Karpas-422 (cell line): ENCODE measurements at places on chromosomes 2 and 18.
A peak's percentile ranks its signal among the peaks of the same experiment; 100 is the strongest.

DNA sequence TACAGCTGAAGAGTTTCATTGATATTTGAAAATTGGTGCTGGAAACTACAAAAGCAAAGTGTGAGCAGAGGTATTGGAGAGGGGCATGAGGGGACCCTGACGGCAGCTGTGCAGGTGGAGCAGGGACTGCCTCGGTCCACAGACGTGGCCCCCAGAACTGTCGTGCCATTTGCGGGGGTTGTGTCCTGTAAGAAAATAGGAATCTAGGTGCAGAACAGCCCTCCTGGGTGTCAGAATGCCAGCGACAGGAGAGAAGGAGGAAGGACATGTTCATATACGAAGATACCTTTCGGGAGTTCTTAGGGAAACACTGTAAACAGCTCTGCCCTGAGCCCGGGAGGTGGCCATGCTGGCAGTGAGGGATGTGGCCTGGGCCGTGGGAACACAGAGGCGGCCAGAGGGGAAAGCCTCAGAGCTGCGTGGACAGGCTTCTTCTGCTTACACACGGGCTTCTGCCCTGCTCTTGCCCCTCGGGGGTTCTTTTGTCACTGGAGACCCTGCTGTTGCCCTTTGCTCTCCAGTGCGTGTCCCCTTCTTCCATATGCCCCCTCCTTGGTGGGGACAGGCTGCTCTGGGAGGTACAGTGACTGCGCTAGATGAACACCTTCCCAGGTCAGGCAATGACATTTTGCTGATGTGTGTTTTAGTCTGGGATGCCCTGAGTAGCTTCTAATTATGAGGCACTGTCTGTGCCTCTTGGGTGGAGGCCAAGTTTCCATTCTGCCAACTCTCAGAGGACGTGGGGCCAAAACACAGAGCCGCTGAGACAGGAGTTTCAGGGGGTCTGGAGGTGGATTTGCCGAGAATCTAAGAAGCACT, 81.9 kb upstream of the TXNDC2 start:
- no peak for DNase-seq

- DNase-seq: no peak
Measured at GRCh38 chr18:75544496-75544895, 117.0 kb upstream of the SMIM21 start.

- no peak for DNase-seq
Measured at GRCh38 chr2:112629224-112629623, 16.5 kb upstream of the SLC20A1 start.

GRCh38 chr2:102753563-102754159, 8.2 kb upstream of the TMEM182 start:
- DNase-seq: peak; percentile 84

DNA sequence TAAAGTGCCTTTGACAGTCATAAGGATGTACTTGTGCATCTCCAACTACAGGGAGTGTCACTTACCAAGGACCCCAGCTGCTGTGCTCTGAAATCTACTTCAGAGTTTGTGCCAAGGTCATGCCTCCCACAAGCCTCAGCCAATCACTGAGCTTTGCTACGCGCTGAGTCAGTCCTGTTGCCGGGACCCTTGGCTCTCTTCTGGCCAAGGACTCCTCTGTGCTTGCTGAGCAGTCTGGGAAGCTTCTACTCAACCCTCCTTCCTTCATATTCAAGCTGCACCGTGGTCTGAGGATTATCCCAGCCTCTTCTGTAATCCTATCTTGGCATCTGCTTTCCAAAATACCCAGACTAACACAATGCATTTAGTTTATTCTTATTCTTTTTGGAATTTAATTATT, 398.9 kb upstream of the FANCL start:
- DNase-seq: no peak

GRCh38 chr2:10321622-10322021, 18.9 kb downstream of the HPCAL1 start:
- no peak for DNase-seq

- no peak for DNase-seq
Measured at GRCh38 chr18:46301081-46301480, 196.9 kb downstream of the HAUS1 start.

DNA sequence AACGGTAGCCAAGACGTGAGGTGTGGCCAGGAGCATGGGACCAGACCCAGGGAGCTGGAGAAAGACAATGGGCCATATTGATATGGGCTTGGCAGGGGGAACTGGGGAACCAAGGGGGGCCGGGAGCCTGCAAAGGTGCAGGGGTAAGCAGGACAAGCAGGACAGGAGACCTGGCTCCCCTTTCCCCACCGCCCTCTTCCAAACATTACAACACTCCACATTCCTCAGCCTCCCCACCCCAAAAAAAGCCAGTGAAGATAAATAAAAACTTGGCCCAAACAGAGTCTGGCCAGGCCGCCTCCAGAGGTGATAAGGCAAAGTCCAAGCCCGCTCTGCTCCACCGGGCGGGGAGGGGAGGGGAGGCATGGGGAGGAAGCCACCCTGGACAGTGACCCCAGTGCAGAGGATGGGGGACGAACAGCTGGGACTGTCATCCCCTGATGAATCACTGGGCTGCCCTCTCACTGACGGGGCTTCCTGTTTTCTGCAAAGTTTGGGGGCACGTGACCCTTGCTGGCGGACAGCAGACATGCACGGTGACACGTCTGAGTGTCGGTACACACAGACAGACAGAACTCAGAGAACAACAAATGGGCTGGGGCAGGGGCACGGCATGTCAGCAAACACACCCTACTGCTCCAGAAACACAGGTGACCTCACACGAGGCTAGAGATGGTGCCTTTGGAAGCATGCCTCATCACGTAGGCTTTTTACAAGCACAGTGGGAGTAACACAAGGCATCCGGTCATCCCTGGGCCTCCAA, 100.2 kb downstream of the TNS1 start:
- DNase-seq: no peak

DNA sequence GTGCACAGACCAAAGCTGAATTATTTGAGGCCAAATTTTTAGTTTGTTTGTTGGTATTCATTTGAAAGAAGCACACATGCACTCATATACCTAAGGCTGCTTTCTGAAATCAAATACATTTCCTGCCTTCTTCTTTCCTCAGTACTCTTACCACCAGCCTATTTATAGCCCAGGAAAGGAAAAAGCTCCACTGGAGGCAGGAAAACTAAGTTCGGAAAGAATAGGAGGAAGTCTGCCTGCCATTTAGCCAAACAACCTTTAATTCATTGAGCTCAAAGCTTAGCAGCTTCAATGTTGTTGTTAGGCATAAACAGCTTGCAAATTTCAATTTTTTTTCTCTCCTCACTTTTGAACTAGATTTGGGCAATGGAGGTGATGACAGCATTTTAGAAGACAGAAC, 40.4 kb upstream of the RASGRP3 start:
- no peak for DNase-seq

DNA sequence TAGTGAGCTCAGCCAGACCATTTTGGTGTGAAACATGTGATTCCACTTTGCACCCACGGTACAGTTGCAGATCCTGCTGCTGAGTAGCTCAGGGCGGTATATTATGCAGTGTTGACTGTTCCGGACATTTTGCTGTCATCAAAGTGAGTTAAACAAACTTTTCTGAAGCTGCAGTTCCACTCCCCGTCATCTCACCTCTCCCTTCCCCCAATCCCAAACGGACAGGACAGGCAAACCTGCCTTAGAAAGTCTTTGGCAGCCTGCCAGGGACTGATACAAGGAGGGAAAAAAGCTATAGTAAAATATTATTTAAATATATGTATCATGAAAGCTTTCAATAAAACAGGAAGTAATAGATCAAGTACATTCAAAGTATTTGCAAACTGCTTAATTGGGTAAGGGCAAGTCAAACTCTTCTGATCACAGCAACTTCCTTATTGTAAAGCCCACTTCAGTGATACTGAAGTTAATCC, 35.5 kb upstream of the SP5 start:
- peak; percentile 41 for DNase-seq

GRCh38 chr2:109144271-109144670, 15.3 kb downstream of the SH3RF3 start:
- peak; percentile 58 for DNase-seq

GRCh38 chr2:54486766-54487165, 30.6 kb downstream of the SPTBN1 start:
- no peak for DNase-seq

GRCh38 chr2:223580951-223581350, 21.2 kb downstream of the SCG2 start:
- no peak for DNase-seq

DNA sequence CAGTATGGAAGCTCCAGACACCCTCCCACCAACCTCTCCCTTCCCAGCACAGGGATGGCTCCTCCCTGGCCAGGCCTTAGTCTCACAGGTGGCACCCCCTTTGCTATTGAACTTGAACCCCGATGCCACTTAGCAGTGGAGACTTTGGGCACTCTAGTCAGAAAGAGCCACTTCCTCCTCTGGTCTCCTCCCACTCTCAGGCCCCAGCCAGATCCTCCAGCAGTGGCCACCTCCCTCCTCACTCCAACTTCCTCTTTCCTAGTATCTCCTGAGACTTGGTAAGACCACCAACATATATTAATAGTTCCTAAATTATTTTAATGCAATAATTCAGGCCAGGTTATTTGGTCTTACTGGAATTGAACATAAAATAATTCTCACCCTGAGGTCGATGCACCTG, 437.2 kb upstream of the ID2 start:
- peak; percentile 77 for DNase-seq

DNA sequence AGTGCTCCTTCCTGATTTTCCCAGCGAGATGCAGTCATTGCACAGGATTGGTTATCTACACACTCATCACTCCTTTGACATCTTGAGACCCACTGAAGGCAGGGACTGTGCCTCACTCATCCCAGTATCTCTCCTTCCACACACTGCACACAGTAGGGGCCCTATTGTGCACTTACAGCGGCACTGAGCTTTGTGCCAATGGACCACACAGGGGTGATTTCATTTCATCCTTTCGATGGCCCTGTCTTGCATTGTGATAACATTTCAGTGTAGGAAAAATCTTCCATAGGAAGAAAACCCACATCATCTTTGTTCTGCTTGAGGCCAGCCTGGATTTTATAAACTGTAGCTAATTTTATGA, 11.0 kb upstream of the LRRFIP1 start:
- DNase-seq: no peak

GRCh38 chr2:227022608-227023007, 141.4 kb downstream of the COL4A4 start:
- no peak for DNase-seq

- DNase-seq: no peak
Measured at GRCh38 chr18:5103693-5104092, 93.4 kb downstream of the AKAIN1 start.

DNA sequence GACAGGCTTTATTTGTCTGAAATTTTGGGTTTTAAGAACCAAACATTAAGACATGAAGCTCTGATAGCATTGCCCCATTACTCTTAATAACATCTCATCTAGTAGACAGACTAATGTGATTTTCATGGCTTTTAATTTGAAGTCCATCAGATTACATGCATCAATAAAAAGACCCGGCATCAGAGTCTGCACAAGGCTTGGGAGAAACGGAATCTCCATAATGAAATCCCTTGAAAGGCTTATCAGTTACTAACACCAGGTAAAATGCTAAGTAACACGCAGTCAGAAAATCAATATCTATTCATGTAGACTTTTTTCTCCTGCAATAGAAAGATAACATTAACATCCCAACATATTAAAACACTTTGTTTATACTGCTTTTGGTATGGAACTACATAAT, 1485.2 kb upstream of the DDX18 start:
- DNase-seq: no peak

DNA sequence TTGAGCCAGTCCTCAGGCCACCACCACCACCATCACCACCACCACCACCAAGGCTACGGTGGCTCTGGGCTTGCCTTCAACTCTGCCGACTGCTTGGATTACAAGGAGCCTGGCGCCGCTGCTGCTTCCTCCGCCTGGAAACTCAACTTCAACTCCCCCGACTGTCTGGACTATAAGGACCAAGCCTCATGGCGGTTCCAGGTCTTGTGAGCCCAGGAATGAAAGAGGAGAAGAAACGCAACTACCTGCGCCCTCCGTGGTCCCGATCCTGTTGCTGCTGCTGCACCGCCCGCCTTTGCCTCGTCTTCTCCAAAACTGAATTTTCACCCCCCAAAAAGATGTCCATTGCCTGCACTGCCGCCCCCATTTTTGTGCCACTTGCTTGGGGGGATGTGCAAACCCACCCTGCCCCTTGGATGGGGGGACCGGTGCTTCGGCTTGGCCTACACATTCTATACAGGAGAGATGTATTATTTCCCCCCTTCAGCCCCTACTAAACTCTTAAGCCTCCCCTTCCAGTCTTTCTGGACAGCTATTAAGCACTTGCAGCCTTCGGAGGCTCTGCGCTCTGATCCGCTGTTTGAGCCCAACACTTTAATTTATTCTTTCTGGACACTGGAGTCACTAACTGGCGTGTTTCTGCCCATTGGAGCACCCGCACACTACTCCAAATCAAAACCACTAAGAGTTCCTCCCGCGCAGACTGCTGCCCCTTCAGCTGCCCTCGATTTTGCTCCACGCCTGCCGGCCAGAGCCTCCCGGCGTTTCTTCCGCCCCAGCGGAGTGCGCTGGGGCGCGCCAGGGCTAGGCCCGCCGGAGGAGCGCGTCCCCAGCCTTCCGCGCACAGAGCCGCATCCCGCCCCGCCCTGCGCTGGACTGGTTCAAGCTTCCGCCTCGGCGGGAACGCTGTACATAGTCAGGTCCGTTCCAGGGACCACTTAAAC, 5.7 kb downstream of the OTX1 start:
- no peak for DNase-seq

GRCh38 chr18:62788876-62789275, 73.5 kb downstream of the PHLPP1 start:
- no peak for DNase-seq

- DNase-seq: no peak
Measured at GRCh38 chr2:152563764-152564163, 153.5 kb downstream of the PRPF40A start.

GRCh38 chr2:142951190-142952007, 73.9 kb downstream of the KYNU start:
- DNase-seq: no peak

- DNase-seq: peak; percentile 82
Measured at GRCh38 chr18:47595831-47596501, 334.5 kb downstream of the SMAD2 start.

DNA sequence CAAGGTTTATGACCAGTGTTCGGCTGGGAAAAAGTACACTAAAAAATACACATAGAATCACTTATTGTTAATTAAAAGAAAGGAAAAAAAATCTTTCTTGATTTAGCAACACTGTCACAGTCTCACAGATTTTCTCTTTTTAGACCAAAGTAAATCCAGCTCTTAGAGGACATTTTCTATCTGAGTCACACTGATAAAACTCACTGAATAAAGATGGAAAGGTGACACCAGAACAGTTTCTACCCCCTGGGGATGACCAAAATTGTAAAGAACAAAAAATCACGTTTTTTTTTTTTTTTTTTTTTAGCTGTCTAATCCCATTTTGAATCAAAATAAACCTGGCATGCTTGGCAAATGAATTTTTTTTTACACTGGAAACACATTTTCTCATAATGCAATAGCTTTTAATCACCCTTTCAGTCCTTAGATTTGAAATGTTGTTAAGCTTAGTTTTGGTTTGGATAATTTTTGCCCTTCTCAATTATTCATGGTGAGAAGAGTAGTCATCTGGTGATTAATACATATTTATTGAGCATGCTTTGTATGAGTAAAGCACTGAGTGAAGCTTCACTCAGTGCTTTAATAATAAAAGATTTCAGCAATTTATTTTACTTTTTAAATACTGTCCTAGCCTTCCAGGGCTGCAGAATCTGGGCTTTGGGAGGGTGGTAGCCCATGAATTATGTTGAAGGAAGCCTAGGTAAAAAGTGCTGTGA, 886.3 kb downstream of the SLC4A3 start:
- DNase-seq: no peak
